GM23338 (cell line): ENCODE measurements at places on chromosomes 7 and 10. TPM values are rescaled to one million over a fixed set of nuclear protein-coding genes. Genes with fewer than 3 reads are reported as not detected.

Gene PDCD11
- 67.0 and 82.1 TPM in 2 replicates for total RNA-seq

Gene DMTF1
- total RNA-seq, result 107 and 114 TPM in 2 replicates

Gene SFTPA1
- total RNA-seq, result not detected in 2 replicates

Gene PRR15
- total RNA-seq, result 15.5 and 17.4 TPM in 2 replicates

Gene CTAGE15
- total RNA-seq, result 1.6 and 2.9 TPM in 2 replicates

Gene IL6
- not detected in 2 replicates for total RNA-seq

Gene FAM13C
- 0.94 and 1.1 TPM in 2 replicates for total RNA-seq

Gene EIF5AL1
- 2.0 and 2.1 TPM in 2 replicates for total RNA-seq

Gene VGF
- 3.3 and 4.4 TPM in 2 replicates for total RNA-seq

Gene ATOH7
- 1.2 and 1.8 TPM in 2 replicates for total RNA-seq

Gene PKD2L1
- total RNA-seq, result not detected in 2 replicates

DNA sequence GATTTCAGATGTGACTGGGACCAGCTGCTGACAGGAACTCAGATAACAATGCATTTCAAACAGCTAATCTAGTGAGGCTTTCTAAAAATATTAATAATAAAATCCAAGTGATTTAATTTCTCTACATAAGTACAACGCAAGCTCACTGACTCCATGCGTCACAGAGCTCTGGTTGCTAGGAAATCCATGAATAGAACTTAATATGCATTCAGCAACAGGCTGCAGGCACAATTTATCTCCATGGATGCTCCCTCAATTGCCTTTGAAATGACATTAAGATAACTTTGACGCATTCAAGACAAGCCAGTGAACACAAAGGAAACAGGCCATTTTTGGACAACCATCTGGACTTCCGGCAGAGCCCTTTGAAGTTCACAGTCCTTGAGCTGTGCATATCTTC, 118.7 kb upstream of the COL1A2 start:
- no peak for DNase-seq
- H3K4me1 ChIP-seq, result no peaks in the 10 kb centered on the region
- H3K27ac ChIP-seq, result no peak overlapping the region

GRCh38 chr10:78299851-78300468, 266.3 kb downstream of the RPS24 start:
- no peaks in the 10 kb centered on the region for H3K36me3 ChIP-seq
- DNase-seq, result no peak
- H3K27me3 ChIP-seq, result no peaks in the 10 kb centered on the region
- no peak overlapping the region for H3K27ac ChIP-seq

- no peak overlapping the region for H3K4me3 ChIP-seq
- H3K27me3 ChIP-seq, result no peaks in the 10 kb centered on the region
- H3K36me3 ChIP-seq, result peaks cover 20% of the 10 kb centered on the region; the same call in 1 of the 2 replicates
- no peak for DNase-seq
- H3K4me1 ChIP-seq, result peaks cover 18% of the 10 kb centered on the region
- H3K27ac ChIP-seq, result no peak overlapping the region
Observed at GRCh38 chr7:148729984-148730733, 31.5 kb downstream of the CUL1 start.

DNA sequence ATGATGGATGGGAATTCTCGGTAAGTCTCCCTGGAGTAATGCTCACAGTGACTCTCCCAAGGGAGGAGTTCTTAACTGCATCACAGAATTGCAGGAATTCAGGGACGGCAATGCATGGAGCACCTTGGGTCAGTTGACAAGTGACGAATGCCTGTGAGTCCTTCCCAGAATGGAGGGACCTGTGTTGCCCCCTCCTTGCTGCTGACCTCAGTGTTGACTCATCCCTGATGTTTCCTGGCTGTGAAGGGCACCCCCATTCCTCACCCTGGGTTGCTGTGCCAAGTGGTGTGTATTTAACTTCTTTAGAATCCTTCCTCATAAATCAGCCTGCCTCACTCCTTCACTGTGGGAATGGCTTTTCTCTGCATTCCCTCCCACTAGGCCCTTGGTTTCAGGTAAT, 98.9 kb downstream of the LRMDA start:
- no peak overlapping the region for H3K4me3 ChIP-seq
- DNase-seq, result no peak
- H3K4me1 ChIP-seq, result peaks cover 5% of the 10 kb centered on the region; the same call in 1 of the 2 replicates

GRCh38 chr7:3767917-3768777, 467.1 kb downstream of the SDK1 start:
- H3K36me3 ChIP-seq, result no peaks in the 10 kb centered on the region
- H3K4me1 ChIP-seq, result no peaks in the 10 kb centered on the region
- no peak overlapping the region for H3K27ac ChIP-seq
- DNase-seq, result no peak
- H3K4me3 ChIP-seq, result no peak overlapping the region
- no peaks in the 10 kb centered on the region for H3K27me3 ChIP-seq

GRCh38 chr7:134892963-134893362, 93.3 kb upstream of the AGBL3 start:
- H3K27ac ChIP-seq, result no peak overlapping the region
- no peak for DNase-seq
- H3K36me3 ChIP-seq, result peaks cover 13% of the 10 kb centered on the region; the same call in 1 of the 2 replicates
- H3K4me3 ChIP-seq, result peak overlapping the region; percentile 51; the same call in 1 of the 2 replicates

DNA sequence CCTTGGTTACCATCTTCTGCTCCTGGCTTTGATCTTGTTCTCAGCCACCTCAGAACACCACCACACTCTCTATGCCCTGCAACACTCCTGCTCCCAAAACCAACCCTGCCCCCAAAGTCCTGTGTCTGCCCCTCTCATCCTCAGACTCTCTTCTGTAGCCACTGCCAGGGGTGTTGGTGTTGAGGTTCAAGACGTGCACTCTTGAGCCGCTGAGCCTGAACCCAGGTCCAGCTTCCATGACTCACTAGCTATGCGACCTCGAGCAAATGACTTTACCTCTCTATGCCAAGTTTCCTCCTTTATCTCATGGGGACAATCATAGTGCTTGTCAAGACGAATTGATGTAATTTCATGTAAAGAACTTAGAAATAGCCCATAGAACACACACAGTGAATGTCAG, 840 bp upstream of the ATP6V0A4 start:
- no peak overlapping the region for H3K4me3 ChIP-seq
- no peaks in the 10 kb centered on the region for H3K36me3 ChIP-seq
- H3K27me3 ChIP-seq, result no peaks in the 10 kb centered on the region
- no peak for DNase-seq
- H3K27ac ChIP-seq, result no peak overlapping the region

DNA sequence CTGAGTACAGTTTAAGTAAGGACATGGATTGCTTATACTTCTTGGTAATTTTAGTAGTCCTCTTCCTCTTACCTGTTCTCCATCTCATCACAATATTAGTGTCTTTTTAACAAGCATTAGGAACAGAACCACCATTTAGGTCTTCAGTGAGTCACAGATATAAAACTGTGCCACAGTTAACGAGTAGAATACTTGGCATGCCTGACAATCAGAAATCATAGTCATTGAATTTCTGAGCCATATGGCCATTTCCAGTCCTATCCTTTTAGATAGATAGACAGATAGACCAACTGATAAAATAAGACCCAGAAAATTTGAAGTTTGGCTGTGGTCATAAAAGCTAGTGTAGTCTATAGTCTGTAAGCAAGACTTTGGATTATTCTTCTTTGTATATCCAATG, 71.1 kb downstream of the GBF1 start:
- no peak overlapping the region for H3K4me3 ChIP-seq
- no peaks in the 10 kb centered on the region for H3K36me3 ChIP-seq
- no peaks in the 10 kb centered on the region for H3K4me1 ChIP-seq
- no peak overlapping the region for H3K27ac ChIP-seq
- no peak for DNase-seq
- H3K27me3 ChIP-seq, result no peaks in the 10 kb centered on the region

DNA sequence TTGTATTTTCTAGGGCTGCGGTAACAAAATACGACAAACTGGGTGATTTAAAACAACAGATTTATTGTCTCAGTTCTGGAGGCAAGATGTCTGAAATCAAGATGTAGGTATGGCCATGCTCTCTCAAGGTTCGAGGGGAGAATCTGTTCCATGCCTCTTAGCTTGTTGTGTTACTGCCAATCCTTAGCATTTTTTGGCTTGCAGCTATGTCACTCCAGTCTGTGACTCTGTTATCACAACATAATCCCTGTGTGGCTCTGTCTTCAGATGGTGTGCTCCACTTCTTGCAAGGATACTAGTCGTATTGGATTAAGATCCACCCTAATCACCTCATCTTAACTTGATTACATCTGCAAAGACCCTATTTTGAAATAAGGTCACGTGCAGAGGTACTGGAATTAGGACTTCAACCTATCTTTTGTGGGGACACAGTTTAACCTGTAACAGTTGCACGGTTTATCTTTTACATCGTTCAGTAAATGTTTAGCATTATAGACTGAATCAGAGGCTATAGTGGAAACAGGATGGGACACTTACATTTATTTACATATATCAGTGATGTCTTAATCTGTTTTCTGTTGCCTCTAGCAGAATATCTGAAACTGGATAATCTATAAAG, 3.1 kb downstream of the C1GALT1 start:
- H3K36me3 ChIP-seq, result no peaks in the 10 kb centered on the region
- peak overlapping the region; percentile 63; the same call in 1 of the 2 replicates for H3K4me3 ChIP-seq
- no peak for DNase-seq

DNA sequence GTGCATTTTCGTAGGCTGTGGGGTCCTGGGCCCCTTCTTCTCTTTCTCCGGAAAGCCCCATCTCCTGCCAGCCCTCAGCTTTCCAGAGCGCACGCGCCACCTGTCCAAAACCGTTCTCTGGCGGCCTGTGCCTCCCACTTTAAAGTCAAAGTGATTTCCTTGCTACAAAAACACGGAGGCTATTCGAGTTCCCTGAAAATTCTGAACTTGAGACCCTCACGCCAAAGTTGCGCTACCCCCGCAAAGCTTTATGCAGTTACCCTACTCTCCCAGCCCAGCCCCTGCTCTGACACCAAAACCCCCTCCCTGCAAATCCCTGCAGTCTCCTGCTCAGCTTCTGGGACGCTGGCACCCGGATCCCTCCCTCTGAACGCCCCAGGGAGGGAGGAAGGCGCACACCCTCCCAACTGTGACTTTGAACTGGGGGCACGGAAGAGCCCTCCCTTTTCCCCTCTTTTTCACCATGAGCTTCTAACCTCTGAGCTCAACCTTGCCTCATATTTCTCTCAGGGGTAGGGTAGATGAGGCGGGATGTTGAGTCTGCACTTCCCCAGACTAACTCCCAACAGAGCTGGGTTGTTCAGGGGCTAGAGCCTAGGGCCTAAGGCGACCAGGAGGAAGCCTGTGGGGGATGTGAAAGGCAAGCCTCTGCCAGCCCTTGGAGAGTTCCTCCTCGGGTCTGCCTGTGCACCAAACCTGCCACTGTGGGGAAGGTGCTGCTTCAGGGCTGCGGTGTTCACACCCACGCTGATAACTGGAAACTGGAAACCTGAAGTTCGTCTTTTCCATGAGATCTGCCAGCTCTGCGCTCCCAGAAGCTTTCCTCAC, 2.7 kb upstream of the PAX4 start:
- H3K27me3 ChIP-seq, result peaks cover 60% of the 10 kb centered on the region
- H3K36me3 ChIP-seq, result no peaks in the 10 kb centered on the region
- no peak overlapping the region for H3K27ac ChIP-seq

DNA sequence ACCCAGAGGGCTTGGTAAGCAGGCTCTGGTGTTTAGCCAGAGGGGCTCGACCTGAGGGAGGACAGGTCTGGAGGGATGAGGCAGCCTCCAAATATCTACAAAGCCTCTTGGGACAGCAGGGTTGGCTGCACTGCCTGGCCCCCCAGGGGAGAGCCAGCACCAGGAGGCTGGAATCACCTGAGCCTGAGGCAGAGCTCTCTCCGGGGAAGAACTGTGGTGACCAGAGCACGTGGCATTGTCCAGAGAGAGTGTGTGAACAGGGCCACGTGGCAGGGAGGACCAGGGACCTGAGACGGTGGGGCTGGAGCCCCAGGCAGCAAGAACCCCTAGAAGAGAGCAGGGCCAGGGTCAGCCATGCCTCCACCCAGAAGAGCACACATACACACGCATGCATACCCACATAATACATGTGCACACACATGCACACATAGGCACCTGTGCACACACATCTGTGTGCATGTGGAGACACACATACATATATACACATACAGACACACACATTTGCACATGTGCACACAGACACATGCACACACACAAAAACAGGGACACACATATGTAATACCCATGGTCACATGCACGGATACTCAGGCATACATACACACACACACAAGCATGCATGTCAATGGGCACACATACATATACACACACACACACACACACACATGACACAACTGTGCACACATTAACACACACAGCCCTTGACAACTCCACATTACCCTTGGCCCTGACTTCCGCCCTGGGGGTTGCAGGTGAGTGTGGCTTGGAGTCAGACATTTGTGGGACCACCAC, 94.9 kb downstream of the MYL10 start:
- no peaks in the 10 kb centered on the region for H3K4me1 ChIP-seq
- no peaks in the 10 kb centered on the region for H3K36me3 ChIP-seq
- no peak overlapping the region for H3K4me3 ChIP-seq
- H3K27ac ChIP-seq, result no peak overlapping the region
- no peaks in the 10 kb centered on the region for H3K27me3 ChIP-seq

DNA sequence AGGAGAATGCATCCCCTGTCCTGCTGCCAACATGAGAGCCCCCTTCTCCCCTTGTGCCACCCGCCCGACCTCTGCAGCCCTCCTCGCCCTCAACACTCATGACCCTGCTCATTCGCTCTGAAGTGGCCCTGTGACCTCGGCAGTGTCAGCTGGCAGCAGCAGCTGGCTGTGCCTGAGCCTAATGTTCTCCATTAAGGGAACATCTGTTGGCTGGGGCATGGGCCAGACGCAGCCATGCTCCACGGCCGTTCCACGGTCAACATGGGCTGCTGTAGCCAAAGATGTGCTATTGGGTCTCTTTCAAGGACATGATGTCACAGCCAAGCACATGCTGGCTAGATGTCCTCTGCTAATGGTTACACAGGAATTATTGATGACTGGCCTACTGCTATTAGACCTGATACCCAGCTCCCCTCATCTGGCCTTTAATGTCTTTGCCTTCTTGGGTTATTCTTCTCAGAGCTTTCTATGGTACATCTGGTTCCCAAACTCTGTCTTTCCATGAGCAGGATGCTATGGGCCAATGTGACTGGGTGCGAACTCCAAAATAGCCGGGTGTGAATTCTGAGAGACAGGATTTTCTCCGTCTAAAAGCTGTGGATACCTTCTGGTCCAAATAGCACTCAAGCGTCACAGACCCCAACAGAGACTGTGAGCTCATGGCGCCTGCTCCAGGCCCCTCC, 22.4 kb downstream of the ADCYAP1R1 start:
- no peaks in the 10 kb centered on the region for H3K36me3 ChIP-seq
- DNase-seq, result no peak
- no peak overlapping the region for H3K27ac ChIP-seq
- no peak overlapping the region for H3K4me3 ChIP-seq
- H3K4me1 ChIP-seq, result no peaks in the 10 kb centered on the region

DNA sequence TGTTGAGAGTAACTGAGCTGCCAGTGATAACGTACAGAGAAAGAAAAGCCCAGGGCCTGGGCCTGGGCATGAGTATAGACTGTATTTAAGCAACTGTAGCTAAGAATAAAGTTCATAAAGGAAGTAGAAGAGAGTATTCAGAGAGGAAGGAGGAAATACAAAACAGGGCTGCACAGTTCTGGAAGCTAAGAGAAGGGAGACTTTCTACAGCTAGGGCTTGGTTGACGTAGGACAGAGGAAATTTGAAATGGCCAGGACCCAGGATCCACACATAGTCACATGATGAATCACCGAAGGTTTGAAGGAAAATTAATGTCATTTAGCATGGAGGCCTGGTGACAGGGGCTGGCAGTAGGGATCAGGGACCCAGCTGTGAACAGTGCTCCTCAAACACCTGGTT, 66.7 kb downstream of the ARL4A start:
- H3K27me3 ChIP-seq, result no peaks in the 10 kb centered on the region
- no peak overlapping the region for H3K4me3 ChIP-seq
- peaks cover 12% of the 10 kb centered on the region for H3K4me1 ChIP-seq
- no peak for DNase-seq
